ENCODE measurements at places on chromosomes 4 and X. TPM values are rescaled to one million over a fixed set of nuclear protein-coding genes. Genes with fewer than 3 reads are reported as not detected.

Gene PARM1
- 0.19 TPM for total RNA-seq

Gene IGFBP7
- 136 TPM for total RNA-seq

Gene DCAF8L2
- 0.05 TPM for total RNA-seq

Gene NDST3
- 0.23 TPM for total RNA-seq

Gene PCDH11X
- 1.7 TPM for total RNA-seq

Gene KCNIP4
- total RNA-seq, result 0.11 TPM

Gene APBB2
- 27.5 TPM for total RNA-seq

Gene RNF128
- 2.6 TPM for total RNA-seq

Gene NAP1L3
- total RNA-seq, result 4.0 TPM

Gene HMGN5
- total RNA-seq, result 0.32 TPM

Gene GABRG1
- total RNA-seq, result 0.72 TPM

Gene FAM9B
- 0.32 TPM for total RNA-seq

Gene STBD1
- total RNA-seq, result 1.9 TPM

Gene ANKRD37
- 14.4 TPM for total RNA-seq

Gene KLB
- total RNA-seq, result not detected

Gene HSD17B13
- 0.72 TPM for total RNA-seq

Gene CCDC160
- total RNA-seq, result 0.08 TPM

Gene ZNF630
- 0.38 TPM for total RNA-seq

Gene UGT8
- total RNA-seq, result 6.8 TPM

Gene STPG2
- not detected for total RNA-seq

Gene BEX5
- 1.4 TPM for total RNA-seq

Gene TLR2
- total RNA-seq, result 0.13 TPM

Gene HGFAC
- 0.16 TPM for total RNA-seq

Gene SSX2
- total RNA-seq, result 4.5 TPM

Gene TMSB4X
- 155 TPM for total RNA-seq

Gene SAGE1
- total RNA-seq, result 14.1 TPM

Gene UGT2B7
- 1.6 TPM for total RNA-seq

Gene MYOZ2
- total RNA-seq, result not detected

Gene HNRNPDL
- total RNA-seq, result 396 TPM

Gene ADH7
- total RNA-seq, result not detected

Gene ZNF827
- total RNA-seq, result 14.7 TPM

Measured in A375 (cell line).